Cerebellar nuclear complex (tissue), 1 donor: ENCODE measurements at places on chromosomes 3 and 15.

DNA sequence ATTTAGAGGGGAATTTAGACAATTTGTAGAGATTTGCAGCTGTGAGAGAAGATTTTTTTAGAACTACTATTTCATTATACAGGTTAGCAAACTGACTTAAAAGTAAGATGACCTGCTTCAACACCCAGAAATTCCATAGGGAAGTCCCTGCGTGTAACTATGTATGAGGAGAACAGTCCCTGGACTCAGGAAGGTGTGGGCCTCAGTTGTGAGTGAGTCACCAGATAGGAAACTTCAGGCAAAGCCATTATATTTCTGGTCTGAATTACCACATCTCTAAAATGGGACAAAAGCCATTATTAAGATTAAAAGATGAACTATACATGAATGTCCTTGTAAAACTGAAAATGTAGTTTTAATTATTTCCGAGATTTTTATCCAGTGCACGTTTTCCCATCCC is 488.3 kb upstream of the GOLIM4 start:
- no peak for DNase-seq

- DNase-seq, result no peak
Measured at GRCh38 chr3:73469331-73469730, 155.4 kb downstream of the PDZRN3 start.

GRCh38 chr3:127789990-127790881 is 32.1 kb downstream of the MGLL start:
- DNase-seq, result no peak

DNA sequence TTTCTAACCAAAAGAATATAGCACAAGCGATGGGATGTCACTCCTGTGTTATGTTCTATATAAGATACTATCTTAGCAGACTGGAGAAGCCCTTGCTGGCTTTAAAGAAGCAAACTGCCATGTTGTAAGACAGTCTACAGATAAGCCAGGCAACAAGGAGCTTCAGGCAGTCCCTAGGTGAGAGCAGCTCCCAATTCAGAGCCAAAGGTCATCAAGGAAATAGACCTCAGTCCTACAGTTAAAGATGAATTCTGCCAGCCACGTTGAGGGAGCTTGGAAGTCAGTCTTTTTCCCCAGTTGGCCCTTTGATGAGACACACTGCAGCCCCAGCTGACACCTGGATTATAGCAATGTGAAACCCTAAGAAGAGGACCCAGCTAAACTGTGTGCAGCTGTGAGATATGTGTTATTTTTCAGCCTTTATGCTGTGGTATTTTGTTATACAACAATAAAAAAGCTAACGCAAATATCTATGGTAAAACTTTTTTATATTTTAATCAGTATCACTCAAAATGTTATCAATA is 102.5 kb upstream of the AKAP13 start:
- no peak for DNase-seq

DNA sequence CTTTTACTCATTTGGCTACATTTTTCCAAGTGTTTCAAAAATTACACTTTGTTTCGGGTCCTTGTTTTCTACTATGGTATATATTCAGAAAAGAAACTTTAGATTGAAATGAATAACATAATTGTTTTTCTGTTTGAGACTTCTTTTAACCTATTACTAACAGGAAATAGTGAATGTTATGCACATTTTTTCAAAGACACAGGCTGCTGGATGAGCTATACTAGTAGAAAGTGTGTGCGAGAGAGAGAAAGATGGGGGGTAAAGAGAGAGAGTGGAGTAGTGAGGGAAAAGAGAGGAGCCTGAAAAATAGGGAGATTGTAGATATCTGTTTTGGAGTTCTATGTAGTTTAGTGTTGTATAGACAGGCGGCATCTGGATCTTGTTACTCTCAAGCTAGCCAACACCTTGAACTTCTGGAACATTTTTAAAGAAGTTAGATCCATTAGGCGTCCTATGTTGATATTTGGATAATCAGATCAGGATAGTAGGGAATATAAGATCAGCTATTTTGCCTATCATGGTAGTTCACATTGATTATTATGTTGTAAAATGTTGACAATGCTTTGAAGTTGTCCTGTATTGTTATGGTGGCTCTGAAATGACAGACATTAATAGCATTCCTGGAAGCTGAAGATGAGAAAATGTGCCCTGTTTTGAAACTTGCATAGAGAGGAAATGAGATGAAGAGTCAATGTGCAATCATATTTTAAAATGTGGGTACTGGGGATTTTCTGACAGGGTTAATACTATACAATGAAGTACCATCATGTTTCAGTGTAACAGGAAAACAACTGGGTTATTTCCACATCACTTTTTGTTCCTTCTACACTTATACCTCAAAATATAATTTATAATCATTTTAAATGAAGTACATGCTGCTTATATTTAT is 2.6 kb downstream of the RBMS3 start:
- no peak for DNase-seq

DNA sequence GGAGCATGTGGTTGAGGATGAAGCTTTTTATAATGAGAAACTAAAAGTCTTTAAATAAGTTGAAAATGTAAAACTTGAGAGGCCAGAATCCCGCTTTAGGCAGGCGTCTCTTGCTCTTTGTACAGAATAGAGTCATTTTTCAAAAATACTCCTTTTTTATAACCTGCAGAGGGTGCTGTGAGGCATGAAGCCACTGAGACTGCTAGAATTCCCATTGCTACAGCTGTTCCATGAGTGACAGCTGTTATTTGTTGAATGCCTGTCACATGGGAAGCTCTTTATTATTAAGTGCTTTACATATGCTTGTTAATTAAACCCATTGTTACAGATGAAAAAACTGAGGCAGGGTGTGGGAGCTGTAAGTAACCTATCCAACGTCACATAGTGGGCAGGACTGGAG is 18.5 kb downstream of the MINAR1 start:
- DNase-seq, result no peak

DNA sequence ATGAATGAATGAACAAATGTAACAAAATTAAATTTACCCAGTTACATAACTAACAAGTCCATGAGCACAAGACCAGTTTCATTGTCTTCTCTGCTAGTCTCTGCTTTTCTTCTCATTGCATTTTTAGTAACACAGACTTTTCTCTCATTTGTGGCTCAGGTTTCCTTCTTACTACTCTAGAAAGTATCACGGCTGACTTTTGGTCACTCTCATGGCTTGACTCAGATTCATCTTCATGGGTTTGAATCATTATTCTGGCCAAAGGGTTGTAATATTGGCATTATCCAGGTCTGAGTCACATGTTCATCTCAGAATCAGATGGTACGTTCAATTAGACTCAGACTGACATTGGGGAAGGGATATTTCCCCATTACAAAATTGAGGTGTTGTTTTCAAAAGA is 121.5 kb upstream of the SATB1 start:
- no peak for DNase-seq

GRCh38 chr3:119663885-119664284 is 3.5 kb upstream of the POPDC2 start:
- no peak for DNase-seq

GRCh38 chr15:66178531-66178910 is 75.0 kb downstream of the MEGF11 start:
- DNase-seq, result no peak
